ENCODE measurements at places on chromosomes 3 and 15.

- DNase-seq: no peak
Measured at GRCh38 chr3:106103383-106103782, 234.6 kb upstream of the CBLB start.

DNA sequence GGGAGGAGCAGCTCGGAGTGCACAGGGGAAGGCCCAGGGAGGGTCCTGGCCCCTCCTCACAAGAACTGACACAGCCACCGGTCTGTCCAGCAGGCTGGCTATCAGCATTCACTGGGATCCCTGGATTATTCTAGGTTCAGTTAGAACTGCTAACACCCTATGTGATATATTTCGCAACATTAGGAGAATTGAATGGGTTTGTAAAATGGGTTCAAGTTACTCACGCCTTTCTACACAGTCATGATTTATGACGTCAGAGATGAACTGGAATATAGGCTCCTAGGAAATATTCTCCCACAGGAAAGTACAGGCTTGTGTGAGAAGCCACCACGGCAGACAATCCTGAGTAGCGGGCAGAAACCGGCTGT lies 969 bp upstream of the BSN start:
- peak; percentile 54 for DNase-seq

GRCh38 chr3:17634964-17635363 lies 107.5 kb downstream of the TBC1D5 start:
- no peak for DNase-seq

GRCh38 chr3:142645236-142645793 lies 49.1 kb downstream of the PLS1 start:
- peak; percentile 45 for DNase-seq

DNA sequence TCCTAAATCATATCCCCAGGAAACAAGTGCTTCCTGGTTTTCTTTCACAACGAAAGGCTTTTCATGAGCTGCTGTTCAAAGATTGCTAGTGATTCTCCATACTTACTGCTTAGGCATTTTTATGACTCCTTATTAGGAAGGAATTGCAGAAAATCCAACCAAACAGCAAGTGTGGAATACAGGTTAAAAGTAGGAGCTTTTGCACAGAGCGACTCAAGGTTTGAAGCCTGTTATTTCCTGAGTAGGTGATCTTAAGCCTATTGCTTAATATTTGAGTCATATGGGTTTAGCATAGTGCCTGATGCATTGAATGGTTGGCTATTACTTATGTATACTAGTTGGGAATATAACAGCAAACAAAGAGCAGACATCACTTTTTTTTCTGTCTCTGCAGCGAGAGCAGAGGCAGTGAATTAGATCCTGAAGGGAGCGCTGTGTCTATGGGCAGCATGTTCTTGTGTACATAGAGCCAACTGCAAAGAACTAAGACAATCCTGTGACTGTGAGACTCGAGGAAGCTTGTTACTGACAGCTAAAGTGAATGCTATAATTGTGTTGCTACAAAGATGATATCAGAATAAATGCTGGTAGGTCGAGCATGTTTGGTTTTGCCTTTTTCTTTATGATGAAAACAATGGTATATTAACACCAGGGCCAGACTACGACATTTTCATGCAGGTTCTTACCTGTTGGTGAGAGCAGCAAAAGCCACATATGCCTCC lies 6.3 kb downstream of the TM4SF1 start:
- DNase-seq: peak; percentile 77

DNA sequence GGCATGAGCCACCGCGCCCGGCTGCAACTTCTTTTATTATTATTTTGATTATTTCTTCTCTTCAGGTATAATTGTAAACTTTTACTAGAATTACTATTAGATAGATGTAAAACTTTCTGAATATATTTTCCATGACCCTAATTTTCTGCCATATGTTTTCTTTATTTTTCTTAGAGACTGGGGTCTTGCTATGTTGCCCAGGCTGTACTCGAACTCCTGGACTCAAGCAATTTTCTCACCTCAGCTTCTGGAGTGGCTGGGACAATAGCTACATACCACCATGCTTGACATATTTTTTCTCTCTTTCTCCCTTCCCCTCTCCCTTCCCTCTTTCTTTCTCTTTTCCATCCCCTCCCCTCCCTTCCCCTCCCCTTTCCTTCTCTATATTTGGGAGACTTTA lies 29.6 kb upstream of the CHST2 start:
- no peak for DNase-seq

DNA sequence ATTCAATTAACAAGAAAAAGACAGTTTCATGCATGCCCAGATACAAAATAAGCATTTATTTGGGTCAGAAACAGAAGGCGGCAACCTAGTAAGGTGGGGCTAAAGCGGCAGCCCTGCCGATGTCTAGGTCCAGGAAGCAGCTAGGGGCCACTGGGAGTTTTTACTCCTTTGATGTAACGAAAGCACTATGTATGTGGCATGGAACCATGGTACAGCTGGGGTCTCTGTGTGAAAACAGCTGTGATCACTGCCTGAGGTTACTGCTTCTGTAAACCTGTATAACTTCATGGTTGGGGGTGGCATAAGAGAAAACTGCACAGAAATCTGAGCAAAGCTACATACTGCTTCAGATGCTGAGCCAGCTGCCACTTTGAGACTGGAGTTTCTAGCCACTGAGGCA lies 119.5 kb downstream of the ZNF280D start:
- DNase-seq: no peak

DNA sequence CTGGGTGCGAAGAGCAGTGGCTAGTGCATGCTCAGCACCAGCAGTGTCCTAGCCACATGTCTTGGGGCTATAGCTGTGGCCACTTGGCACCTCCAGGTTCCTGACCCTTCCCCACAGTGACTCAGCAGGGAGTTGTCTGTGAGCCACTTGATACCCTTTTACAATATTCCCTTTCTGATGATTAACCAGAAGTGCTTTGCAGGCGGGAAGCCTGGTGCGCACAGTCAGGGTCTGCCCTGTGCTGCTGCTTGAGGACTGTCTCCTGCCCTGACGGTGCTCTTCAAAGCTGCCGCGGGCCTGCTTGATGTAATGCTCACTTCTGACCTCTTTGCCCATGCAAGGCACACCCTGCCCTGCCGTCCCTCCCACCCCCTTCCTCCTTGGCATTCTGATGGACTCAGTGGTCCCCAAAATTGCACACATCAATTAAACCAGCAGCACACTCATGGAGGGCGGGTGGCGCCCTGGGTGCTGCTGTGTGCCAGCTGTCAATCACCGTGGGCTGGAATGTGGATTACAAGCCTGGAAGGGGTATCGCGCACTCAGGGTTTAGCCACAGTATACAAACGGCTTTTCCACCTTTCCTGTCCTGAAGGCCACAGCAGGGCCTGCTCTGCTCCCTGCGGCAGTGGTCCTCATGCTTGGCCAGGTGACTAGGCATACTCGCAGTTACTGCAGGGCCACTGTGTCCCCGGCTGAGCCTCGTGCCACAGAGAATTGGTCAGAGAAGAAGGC lies 40.9 kb upstream of the PCSK6 start:
- no peak for DNase-seq

- no peak for DNase-seq
Measured at GRCh38 chr15:75646112-75646943, 1.4 kb upstream of the SNX33 start.

- DNase-seq: peak; percentile 81
Measured at GRCh38 chr3:8201886-8202285, 299.7 kb upstream of the LMCD1 start.

DNA sequence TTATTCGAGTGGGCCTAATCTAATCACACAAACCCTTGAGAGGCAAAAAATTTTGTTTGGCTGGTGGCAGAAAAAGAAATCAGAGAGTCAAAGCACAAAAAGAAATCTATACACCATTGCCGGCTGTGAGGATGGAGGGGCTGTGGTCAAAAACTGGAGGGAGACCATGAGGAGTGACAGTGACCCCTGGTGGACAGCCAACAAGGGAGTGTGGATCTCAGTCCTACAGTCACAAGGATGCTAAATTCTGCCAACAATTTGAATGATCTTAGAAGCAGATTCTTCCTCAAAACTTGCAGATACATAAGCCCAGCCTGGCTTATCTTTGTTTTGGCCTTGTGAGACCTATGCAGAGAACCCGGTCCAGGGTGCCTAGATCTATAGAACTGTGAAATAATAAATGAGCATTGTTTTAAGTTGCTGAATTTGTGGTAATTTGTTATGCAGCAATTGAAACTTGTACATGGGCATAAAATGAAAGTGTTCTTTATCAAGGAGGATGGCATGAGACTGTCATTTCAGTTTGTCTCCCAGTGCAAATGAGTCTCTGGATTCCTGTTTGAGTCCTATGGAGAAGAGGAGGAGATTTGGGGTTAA lies 103.0 kb upstream of the ARHGEF26 start:
- DNase-seq: peak; percentile 25

DNA sequence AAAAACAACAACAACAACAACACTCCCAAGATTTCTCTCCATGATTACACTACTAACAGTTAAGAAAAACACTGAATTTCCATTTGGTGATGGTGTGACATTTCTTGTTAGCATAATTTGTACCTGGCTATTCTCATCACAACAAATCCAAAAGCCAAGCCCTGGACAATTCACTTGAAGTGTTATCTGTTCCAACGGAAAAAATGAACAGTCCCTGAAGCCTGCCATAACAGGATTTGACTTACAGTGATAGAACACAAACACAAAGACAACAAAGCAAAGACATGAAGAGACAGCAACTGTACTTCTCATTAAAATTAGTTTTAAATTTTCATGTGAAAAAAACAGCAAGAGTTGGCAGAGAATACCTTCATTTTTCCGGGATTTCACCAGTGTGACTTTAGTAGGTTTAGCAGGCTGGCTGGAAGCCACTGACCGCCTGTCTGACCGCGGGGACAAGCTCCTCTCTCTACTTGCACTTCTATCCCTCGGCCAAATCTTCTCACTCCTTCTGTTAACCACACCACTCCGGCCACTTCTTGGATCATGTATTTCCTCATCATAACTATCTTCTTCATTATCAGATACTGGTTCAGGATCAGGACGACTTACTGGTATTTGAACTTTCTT lies 56.3 kb downstream of the TJP1 start:
- DNase-seq: no peak

DNA sequence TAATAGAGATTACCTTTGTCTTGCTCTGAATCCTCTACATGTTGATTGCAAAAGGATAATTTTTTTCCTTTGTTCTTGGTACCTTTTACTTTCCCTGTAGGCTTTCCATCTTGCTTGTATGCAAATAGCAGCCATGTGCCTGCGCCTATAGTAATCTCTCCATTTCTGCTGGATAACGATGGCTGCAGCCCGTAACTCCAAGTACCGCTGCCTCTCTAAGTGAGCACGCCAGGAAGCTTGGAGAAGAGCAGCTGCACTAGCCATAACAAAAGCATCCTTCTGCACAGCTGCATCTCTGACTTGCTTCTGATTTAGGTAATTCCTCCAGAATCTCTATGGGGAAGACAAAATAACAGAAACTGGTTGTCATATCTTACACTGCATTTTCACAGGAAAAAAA lies 89.3 kb downstream of the NR2E3 start:
- no peak for DNase-seq
